ENCODE measurements at places on chromosomes 4 and X.

GRCh38 chr4:56066493-56066892 lies 117.7 kb downstream of the CEP135 start:
- DNase-seq: no peak

DNA sequence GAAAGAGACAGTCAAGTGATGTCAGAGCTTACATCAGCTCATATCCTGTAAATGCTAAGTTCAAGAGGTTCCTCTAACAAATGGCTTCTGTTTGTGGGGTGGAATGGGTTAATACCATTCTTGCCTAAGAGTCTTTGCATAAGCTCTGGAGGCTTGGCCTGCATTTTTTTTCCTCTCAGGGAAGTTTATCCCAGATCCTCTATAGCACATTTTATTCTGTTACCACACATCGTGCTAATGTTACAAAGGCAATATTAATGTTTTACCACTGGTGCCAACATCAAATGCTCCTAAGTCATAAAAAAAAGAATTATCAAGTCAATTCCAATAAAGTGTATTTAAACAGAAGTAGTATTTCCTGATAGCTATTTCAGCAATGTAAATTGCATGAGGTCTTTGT lies 2.9 kb upstream of the ADH6 start:
- no peak for DNase-seq

- DNase-seq: no peak
Measured at GRCh38 chr4:14650127-14650526, 352.2 kb upstream of the CPEB2 start.

GRCh38 chr4:95360256-95360903 lies 188.4 kb downstream of the UNC5C start:
- DNase-seq: no peak

DNA sequence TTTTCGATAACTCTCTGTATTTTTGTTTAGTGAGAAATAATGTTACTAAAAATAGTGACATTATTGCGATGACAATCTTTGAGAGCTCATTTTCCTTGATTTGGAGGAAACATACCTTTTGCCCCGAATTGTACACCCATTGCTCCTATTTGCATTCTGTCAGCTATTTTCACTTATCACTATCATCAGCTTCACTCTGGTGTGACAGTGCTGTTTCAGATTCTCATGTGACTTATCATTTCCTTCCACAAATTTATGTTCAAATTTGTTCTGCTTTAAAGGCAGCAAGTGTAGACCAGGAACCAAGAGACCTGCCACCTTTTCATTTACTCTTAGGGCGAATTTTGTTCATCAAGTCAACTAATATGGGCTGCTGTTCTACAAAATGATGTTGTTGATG lies 179.4 kb downstream of the RBM46 start:
- no peak for DNase-seq

GRCh38 chrX:131734621-131735020 lies 190.7 kb downstream of the OR13H1 start:
- DNase-seq: peak; percentile 80

DNA sequence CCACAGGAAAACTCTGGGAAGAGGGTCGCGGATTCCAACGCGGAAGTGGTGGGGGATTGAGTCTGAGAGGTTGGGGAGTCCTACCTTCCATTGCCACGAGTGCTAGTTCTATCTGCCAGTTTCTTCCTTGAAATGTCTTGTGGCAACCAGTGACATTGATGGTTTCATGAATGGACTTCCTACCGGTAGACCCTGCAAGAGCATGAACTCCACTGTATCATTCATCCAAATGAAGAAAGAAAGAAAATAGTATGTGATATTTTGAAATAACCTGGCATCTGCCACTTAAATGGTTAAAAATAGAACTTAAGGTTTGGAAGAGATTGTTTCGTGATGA lies 1.1 kb upstream of the SLC10A7 start:
- no peak for DNase-seq

- DNase-seq: no peak
Measured at GRCh38 chrX:66005830-66006449, 33.9 kb downstream of the VSIG4 start.

- no peak for DNase-seq
Measured at GRCh38 chr4:988726-989721, 2.2 kb downstream of the IDUA start.

DNA sequence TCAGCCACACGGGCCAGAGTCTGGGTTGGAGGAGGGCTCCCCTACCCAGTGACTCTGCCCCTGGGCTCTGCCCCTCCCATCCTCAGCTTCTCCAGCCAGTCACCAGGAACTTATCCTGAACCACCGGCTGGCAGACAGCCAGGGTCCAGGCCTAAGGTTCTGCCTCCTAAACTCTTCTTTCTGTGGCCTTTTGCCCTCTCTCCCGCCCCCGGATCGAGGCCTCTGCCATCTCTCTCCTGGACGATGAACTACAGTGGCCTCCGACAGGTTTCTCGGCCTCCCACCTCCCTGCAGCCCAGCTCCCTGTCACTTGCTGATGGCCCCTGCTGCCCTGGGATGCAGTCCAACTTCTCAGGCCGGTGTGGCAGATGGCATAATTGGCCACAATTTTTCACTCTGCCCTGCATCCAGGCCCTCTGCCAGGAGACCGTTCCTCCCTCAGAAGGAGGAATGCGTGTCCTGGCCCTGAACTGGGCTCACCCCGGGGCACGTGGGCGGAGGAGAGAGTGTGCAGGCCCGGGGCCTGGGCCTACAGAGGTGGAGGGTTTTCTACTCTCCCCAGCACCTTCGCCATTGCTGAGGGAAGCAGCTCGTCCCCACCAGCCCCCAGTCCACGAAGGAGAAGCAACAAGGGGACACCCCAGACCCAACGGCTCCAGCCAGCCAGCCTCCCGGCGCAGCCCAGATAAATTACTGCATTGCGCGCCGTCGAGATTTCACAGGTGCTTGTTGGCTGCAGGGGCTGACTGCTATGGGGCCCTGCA lies 81.9 kb upstream of the LRPAP1 start:
- DNase-seq: peak; percentile 32

GRCh38 chr4:184400891-184401290 lies 73.5 kb downstream of the IRF2 start:
- no peak for DNase-seq

DNA sequence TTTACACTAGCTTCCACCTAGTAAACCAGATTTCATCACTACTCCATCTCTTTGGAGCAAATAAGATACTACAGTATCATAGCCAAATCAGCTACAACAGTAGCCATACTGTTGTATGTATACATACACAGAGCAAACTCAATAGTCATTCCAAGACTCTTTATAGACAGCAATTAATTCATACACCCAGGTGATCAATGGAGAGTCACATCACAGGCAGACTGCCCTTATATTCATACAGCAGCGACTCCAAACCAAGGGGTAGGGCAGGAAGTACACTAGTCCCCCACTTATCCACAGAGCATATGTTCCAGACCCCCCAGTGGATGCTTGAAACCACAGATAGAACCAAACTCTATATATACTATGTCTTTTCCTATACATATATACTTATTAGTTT lies 76.6 kb downstream of the FBXW7 start:
- no peak for DNase-seq

DNA sequence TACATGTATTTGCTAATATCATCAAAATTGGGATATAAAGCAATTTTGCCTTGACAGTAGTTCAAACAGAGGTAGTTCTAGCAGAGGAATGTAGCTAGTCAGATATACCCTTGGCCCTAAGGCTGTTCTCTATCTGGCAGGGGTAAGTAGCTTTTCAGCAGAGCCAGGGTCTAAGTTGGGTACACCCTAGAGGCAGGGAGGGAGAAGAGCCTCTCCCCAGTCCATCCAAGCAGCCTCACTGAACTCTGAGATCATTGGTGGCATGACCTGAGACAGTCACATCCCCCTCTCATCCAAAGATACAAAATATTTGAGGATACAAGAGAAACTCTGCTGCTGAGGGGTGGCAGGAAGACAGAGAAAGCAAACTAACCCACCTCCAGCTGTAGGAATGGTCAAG lies 343.7 kb downstream of the DHX15 start:
- no peak for DNase-seq

DNA sequence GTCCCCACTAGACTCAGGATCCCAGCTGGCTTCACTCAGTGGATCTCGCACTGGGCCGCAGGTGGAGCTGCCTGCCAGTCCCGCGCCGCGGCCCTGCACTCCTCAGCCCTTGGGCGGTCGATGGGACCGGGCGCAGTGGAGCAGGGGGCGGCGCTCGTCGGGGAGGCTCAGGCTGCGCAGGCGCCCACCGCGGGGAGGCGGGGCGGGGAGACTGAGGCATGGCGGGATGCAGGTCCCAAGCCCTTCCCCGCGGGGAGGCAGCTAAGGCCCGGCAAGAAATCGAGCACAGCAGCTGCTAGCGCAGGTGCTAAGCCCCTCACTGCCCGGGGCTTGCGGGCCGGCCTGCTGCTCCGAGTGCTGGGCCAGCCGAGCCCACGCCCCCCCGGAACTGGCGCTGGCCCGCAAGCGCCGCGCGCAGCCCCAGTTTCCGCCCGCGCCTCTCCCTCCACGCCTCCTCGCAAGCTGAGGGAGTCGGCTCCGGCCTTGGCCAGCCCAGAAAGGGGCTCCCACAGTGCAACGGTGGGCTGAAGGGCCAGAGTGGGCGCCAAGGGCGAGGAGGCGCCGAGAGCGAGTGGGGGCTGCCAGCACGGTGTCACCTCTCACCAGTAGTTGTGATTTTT lies 1038.0 kb downstream of the PCDH19 start:
- DNase-seq: no peak

DNA sequence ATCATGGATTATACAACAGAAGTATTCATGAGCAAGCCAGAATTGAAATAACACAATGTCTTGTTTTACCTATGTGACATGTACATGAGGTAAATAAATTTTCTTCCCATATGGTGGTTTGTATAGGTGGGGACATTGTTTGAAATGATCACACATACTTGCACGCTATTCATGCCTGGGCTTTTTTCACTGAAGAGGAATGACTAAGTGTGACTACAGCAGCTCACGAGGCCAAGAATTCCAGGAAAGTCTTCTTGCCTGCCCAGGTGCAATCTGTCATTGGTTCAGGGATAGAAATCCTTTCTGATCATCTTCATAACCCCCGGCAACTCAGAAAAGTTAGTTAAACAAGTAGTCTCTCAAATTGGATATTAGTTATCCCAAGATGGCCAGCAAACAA lies 36.3 kb upstream of the AREG start:
- no peak for DNase-seq

- DNase-seq: no peak
Measured at GRCh38 chrX:14673764-14674163, 144.4 kb downstream of the GLRA2 start.

GRCh38 chrX:123743312-123743711 lies 10.5 kb upstream of the THOC2 start:
- DNase-seq: no peak

GRCh38 chr4:41070516-41071281 lies 143.6 kb downstream of the APBB2 start:
- DNase-seq: no peak

DNA sequence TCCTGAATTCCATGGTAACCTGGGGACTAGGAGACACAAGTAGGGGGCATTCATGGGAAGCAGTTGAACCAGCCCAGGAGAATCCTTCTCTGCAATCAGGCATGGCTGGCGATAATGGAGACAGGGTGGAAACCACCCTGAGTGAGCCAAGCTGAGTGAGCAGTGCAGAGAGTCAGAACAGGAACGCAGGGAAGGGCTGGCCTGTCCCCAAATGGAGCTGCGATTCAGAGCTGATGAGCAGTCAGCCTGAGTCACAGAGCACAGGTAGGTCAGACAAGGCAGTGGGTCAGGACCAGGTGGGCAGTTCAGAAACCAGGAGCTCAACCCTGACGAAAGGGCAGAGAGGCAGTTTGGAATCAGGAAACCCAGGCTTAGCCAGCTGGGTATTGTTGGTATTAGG lies 129.0 kb downstream of the BTC start:
- DNase-seq: no peak

GRCh38 chr4:42284030-42284429 lies 113.3 kb upstream of the SHISA3 start:
- DNase-seq: no peak

DNA sequence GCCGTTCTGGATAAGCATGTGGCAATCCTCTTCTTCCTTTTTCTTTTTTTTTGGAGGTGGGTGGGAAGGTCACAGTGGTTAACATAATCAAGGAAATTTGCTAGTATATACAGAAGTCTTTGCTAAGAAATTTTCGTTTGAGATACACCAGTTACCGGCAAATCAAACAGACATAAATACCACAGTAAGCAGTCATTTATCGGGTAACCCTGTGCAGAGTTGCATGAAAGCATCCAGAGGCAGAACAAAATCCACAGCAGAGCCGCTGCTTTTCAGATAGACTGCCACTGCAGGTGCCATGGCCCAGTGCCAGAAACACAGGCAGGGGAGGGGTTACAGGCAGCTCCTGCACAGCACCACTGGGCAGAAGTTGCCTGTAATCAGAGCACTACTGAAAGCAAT lies 179.1 kb upstream of the MAB21L2 start:
- no peak for DNase-seq

GRCh38 chr4:94897023-94897422 lies 139.3 kb downstream of the BMPR1B start:
- no peak for DNase-seq

DNA sequence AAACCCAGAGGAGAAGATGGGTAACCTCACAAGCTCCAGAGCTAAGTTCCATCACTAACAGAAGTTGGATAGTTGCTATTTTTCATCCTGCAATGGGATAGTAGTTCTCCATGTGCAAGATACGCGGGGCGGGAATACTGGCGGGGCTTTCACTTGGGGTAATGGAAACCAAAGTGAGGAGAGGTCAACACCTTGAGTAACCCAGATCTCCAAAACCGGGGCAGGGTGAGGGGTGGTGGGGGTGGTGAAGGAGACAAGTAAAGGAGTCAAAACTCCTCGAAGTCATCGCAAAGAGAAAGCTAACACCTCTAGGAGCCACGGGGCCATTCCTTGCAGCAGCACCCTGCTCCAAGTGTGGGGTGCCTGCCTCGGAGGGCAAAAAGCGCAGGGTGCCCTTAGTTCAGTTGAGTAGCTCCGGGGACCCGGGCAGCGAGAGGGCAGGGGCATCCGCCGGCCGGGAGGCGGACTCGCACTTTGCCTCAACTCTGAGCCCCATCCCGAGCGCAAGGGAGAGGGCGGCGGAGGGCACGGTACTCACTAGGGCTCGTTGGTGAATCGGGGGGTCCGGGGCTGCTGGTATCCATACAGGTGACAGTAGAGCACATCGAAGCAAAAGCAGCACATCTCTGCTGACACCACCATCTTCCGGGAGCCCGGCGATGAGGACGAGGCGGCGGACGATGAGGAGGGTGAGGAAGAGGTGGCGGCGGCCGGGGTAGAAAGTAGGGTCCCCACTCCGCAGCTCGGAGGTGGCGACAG lies 645 bp downstream of the AMMECR1 start:
- peak; percentile 72 for DNase-seq

DNA sequence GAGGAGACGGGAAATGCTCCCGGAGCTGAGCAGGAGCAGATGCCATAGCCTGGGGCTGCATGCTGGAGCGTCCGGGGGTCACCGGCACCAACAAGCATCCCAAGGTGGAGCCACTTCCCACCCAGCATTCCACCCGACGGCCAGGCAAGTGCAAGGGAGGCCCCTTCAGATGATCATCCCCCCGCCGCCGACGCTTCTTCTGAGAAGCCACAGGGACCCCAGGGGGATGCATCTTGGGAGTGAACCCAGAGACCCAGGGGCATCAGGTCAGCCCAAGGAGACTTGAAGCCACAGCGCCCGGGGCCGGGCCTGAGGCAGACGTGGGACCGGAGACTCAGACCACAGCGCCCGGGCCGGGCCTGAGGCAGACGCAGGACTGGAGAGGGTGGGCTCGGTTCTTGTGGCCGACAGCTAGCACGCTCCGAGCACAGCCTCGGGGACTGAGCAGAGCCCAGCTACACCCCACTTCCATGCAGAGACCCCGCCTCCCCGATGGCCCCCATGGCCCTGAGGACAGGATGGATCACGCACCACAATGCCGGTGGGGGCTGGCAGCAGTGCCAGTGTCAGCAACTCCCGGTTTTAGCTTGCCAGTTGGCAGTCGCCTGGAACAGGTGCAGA lies 33.0 kb upstream of the CPLX1 start:
- no peak for DNase-seq

Measured in suprapubic skin (tissue), 4 donors.